GM12865 (cell line): ENCODE measurements at places on chromosomes 2 and 18.

DNA sequence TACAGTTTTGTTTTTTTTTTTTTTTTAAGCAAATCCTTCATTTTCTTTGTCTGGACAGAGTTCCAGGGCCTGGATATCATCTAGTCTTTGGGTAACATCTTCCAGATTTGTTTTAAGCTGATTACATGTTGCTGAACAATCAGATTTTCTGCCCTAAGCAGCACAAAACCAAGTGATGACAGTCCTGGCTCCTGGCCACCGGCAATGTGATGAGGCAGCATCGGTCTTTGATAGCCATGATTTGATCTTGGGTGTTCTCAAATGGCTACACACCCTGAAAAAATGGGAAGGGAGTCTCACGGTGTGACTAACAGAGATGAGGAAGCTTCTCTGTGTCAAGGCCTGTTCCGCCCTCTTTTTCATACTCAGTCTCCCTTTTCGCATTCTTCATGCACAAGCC is 708.6 kb upstream of the ZEB2 start:
- no peak for DNase-seq

DNA sequence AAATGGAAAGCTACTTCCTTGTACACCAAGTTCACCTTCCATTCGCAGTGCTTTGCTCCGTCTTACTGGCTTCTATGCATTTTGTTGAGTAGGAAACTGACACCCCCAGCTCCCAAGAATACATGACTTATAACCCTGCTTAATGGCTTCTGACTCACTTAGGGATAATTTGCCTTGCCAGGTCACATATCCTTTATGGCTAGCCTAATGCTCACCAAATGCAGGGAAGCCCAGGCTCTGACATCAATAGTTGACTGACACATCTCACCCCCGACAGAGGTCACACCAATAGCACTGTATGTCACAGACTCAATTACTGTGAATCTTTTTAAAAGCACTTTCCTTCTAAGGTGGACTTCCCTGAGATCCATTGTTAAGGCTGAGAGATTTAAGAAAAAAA is 147.2 kb downstream of the DTNA start:
- no peak for DNase-seq

DNA sequence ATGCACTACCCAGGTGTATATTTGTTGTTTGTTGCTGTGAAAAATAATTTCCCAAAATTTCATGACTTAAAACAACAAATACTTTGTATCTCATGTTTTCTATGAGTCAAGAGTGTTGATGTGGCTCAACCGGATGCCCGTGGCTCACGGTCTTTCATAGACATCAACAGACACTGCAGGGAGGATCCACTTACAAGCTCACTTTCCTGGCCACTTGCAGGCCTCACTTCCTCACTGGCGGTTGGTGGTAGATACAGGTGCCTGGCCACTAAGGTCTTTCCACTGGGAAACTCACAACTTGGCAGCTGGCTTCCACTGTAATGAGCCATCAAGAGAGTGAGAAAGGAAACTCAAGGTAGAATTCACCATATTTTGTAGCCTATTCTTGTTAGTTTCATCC is 662.9 kb downstream of the IRS1 start:
- peak; percentile 5 for DNase-seq

DNA sequence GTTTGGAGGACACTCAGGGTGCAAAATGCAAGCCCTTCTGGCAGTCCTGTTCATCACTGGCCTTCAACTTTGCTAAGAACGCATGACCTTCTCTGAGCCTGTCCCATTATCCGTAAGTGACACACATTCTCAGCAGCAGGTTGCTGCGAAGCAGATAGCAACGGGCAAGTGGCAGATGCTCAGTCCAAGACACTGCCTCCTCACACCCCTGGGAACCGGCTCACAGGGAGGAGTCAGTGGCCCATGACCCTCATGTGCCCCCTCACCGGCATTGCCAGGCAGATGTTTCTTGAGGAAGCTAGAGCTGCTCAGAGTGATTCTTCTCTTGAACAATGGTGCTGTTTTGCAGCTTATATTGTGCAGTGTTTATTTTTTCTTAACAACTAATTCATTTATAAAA is 737.2 kb upstream of the HS6ST1 start:
- DNase-seq = no peak

- no peak for DNase-seq
Measured at GRCh38 chr18:70029163-70029562, 81.5 kb upstream of the CD226 start.

DNA sequence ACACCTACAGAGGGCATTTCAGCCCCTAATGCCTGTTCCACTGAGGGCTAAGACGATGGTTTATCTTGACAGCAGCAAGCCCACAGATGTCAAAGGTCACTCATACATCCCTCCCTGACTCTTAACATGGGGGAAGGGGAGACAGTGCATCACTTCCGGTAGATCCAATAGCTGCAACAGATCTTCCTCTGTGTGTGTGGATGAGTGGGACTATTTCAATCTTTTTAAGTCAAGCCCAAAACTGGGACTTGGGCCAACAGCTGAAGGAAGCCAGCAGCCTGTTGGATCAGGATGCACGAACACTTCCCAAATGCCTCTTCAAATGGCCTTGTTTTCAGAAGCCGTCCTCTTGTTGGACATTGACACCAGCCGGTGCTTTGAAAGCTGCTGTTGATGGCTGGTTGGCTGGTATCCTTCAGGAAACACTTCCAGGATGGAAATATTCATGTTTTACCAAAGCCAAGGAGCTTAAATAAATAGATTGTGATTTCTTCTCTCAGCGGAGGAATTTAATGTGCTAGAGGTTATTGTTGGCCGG is 59.2 kb downstream of the IL1R2 start:
- no peak for DNase-seq

DNA sequence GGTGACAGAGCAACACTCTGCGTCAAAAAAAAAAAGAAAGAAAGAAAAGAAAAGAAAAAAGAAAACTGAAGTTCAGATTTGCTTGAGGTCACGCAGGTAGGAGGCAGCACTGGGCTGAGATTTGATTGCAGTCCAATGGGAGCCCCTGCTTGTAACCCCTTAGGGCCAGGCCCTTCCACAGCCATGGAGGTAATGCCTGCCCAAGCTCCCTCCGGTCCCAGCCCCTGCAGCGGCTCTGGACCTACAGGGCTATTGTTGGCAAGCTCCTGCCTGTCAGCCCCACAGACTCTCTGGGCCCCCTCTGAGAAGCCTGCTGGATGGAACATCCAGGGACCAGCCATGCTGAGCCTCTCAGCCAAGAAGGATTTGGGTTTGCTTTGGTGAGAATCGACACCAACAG is 12.2 kb downstream of the ZFP36L2 start:
- DNase-seq = no peak

GRCh38 chr2:64019975-64020528 is 824 bp upstream of the VPS54 start:
- peak; percentile 20 for DNase-seq

DNA sequence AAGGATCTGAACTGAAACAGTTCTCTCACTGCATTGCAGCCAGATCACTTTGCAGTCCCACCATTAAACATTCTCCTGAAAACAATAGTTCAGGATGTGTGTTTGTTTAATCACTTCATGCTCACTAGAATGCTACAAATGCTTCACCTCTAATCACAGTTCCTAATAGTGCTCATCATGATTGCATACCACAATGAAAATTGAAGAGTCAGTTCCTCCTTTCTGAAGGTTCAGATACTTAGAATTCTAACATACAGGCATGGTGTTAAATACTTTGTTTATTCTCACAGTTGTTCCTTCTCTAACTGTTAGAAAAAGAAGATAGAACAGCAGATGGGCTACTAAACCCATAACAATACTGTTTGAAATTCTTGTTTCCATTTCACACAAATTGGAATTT is 622.3 kb upstream of the ACVR2A start:
- peak; percentile 24 for DNase-seq

- DNase-seq = no peak
Measured at GRCh38 chr2:160582490-160583145, 89.0 kb upstream of the RBMS1 start.

DNA sequence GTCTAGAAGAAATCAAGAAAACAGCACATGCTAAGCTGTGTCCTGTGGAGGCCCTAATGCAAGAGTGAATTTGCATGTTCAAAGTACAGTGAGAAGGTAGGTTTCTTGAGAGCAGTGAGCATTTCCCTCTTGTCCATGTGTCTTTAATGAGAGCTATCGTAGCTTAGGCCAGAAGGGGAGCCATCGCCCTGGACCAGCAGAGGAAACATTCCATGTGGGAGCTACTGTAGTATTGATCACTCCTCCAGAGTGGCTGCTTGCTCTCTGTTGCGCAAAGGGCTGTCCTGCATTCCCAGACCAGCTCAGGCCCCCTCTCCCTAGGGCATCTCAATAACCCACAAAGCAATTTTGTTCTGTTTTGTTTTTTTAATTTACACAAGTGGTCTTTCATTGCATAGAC is 950.1 kb downstream of the CNTNAP5 start:
- DNase-seq = no peak

GRCh38 chr2:58494071-58494501 is 253.0 kb upstream of the FANCL start:
- no peak for DNase-seq

DNA sequence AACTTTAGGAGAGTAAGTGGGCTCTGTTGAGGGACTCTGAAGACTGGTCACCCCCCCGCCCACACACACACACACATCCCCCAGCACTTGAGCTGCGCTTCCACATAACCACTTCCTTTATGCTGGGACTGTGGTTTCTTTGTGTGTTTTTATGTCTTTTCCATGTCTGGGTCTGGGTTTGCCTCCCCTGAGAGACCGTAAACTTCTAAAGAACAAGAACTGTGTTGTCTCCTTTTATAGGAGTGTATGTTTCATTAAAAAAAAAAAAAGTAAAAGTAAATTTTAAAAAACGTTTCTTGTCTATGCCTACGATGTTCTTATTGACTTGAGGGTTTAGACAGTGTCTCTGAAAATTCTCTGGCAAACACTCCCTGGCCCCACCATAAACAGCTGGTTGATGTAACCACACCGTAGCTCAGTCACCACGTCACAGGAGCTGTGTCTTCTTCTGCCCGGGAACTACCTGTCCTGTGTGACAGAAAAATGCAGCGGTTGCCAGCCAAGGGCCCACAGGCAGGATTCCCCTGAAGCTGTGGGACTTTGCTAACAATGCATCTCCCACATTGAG is 68.0 kb downstream of the KLHL29 start:
- DNase-seq = peak; percentile 65
